ENCODE measurements at places on chromosomes 1 and 21.

DNA sequence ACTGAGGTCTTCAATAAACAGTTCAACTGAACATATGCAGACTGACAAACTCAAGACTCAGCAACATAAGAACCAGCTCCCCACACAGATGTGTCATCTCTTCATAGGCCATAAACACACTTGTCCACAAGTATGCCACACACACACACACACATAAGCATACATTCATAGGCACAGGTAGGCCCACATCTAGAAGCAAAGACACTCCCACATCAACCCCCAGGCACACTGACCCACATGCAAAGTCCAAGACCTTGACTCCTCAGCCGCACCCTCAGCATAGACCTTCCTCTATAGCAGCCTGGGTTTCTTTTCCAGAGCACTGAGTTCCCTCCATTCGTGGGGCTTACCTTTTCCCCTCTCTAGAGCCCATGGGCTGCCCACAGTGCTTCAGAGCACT is 1.4 kb downstream of the LAD1 start:
- peak; percentile 55 for DNase-seq

DNA sequence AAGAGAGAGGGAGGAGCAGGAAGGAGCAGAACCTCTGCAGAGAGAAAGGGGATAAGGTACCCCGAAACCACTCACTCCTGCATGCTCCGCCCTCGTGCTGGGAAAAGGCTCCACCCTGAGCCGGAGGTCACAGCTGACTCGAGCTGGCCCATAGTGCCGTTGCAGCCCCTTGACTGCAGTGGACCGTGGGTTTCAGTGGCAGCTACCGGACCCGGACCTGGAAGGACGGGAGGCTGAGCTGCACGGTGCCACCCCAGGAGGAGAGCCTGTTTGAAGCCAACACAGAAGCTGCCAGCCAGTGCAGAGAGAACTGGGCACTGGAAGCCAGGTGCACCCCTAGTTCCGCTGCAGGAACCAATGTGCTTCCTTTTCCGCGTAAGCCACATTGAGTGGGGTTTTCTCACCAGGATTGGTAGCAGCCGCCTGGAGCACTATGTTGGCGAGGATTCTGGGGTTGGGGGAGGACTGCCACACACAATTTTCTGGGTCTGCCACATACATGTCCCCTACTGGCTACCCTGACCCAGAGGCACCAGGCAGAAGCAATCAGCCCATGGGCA is 83.3 kb downstream of the FBXO2 start:
- DNase-seq: no peak

- DNase-seq: no peak
Measured at GRCh38 chr1:59977075-59977410, 50.5 kb upstream of the CYP2J2 start.

GRCh38 chr1:37449936-37450335 is 24.4 kb upstream of the ZC3H12A start:
- peak; percentile 21 for DNase-seq

- no peak for DNase-seq
Measured at GRCh38 chr1:61084491-61085031, 2.2 kb downstream of the NFIA start.

DNA sequence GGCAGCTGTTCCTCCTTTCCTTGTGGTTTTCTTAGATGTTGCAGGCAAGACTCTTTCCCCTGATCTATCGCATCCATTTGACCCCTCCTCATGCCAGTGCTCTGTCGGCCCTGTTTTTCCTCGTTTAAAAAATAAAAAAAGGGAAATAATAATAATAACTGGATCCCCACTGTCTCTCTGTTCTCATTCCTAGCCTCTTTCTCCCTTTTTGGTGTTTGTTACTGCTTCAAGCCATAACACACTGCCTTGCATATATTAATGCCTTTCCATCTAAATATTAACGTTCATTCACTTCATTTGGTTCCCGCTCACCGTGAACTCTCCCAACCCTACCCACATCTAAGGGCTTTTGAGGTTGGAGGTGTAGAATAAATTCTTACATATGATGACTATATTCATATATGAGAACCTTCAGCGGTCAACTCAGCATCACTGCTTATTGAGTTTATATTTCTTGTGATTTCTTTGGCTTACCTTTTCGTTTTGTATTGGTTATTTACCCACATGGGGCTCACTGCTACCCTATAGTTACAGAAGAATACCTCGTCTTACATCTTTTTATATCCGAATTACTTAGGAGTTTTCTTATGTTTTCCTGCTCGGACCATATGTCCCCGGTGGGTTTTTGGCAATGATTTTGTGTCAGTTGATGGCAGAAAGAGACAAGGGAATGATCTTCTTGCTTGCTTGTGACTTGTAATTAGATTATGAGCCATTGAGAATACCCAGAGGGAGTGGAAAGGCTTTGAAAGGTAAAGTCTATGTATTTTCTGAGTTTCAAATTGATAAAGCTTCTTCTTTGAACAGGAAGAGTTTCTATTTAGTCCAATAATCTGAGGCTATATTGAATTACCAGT is 805 bp downstream of the ATG4C start:
- DNase-seq: no peak

DNA sequence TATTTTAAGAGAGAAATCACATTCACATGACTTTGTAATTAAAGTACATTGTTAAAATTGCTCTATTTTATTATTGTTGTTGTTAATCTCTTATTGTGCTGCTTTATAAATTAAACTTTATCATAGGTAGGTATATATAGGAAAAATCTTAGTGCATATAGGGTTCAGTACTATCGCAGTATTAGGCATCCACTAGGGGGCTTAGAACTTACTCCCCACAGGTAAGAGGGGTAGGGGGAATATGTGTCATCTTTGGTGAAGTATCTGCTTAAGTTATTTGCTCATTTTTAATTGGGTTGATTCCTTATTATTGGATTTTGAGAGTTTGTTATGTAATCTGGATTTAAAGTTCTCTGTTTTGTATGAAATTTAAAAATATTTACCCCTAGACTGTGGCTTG is 385.2 kb downstream of the DUSP10 start:
- no peak for DNase-seq

DNA sequence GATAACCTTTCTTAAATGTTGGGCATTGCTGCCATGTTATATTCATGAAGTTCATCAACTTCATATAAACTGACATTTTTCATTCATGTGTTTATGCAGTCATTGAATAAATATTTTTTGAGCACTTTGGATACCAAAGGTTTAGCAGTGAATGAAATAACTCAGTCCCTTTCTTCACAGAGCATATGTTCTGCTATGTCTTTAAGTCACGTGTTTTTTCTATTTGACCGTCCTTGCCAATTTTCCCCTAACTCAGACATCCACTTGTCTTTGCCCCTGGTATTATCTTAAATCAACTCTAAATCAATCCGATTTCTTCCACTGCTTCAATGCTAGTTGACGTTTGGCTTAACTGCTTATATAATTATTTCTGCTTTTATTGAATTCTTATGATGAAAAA is 16.6 kb downstream of the ADARB1 start:
- no peak for DNase-seq

GRCh38 chr1:7454052-7454815 is 316.9 kb upstream of the VAMP3 start:
- no peak for DNase-seq

DNA sequence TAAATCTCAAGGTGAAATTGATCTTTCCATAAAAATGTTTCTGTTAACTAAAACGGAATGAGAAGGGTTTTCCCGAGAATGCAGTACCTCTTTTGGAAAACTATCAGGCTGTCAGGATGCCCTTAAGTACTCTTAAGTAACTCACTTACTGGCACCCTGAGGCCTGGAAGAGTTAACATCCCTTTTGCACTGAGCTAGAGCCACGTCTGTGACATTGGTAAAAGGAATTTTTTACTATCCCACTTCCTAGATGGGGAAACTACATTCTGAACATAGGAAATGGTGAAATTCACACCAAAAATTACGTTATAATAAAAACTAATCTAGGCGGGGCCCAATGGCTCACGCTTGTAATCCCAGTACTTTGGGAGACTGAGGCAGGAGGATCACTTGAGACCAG is 39.7 kb upstream of the MAP10 start:
- DNase-seq: no peak

DNA sequence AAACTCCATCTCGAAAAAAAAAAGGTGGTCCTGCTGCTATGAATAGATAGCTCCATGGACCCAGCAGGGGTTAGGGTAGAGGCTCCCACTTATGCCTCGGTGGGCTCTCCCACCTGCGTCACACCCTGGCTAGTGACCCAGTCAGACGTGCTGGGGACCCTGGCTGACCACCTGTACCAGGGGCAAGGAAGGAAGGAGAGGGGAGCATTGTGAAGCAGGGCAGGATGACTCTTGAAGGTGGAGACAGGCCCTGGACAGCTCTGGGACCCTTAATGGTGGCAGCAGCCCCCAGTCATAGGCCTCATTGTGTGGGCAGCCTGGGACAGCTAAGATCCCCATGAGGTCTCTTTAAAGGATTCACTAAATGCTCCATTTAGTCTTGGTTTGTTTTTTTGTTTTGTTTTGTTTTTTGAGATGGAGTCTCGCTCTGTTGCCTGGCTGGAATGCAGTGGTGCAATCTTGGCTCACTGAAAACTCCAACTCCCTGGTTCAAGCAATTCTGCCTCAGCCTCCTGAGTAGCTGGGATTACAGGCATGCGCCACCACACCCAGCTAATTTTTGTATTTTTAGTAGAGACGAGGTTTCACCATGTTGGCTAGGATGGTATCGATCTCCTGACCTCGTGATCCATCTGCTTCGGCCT is 10.4 kb upstream of the SNAPIN start:
- no peak for DNase-seq

Data from body of pancreas (tissue), 4 donors.